ENCODE measurements at places on chromosomes 11 and 22.

GRCh38 chr11:97743205-97743742 lies 1277.5 kb upstream of the CNTN5 start:
- no peak for DNase-seq

- no peak for DNase-seq
Observed at GRCh38 chr11:129703846-129704245, 111.8 kb upstream of the TMEM45B start.

DNA sequence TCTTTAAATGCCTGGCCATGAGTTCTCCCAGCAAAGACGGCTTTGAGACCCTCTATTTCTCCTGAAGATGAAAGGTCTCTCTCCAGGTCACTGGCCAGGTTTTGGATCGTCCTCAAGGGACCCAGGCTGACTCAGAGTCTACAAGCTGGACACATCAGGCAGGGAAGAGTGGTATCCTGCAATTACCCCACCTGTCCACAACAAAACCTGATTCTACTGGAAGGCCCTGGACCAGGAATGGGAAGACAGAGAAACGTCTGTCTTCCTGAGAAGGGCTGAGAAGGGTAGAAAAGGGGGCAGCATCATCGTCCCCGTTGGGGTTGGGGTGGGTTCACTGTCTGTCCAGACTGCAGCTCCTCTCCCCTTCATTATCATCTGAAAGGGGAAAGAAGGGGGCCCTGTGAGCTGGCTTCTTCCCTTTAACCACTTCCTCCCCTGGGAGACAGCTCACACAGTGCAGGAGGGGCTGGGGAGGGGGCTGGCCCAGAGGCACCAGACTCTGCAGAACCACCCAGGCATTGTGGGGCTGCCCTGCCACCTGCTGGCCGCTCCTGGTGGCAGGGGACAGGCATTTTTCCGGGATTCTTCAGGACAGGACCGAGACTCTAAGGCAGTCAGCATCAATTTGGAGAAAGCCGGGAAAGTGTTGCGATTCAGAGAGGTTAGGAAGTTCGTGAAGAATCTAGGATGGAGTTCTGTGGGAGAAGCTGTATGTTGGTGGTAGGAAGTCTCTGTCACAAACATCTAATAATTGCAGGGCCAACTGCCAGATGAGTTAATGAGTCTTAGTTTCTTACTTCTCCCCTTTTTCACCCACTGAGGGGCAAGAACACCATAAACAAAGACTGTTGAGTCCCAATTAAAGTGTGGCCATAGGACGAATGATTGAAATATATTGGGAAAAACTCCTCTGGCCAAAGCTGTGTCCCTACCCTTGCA lies 57.6 kb downstream of the SYN3 start:
- DNase-seq = no peak

GRCh38 chr11:121540627-121541026 lies 87.9 kb upstream of the SORL1-AS1 start:
- no peak for DNase-seq

- DNase-seq = no peak
Observed at GRCh38 chr11:13114566-13115379, 105.7 kb downstream of the RASSF10 start.

- no peak for DNase-seq
Observed at GRCh38 chr22:48843640-48844039, 984.0 kb downstream of the BRD1 start.

DNA sequence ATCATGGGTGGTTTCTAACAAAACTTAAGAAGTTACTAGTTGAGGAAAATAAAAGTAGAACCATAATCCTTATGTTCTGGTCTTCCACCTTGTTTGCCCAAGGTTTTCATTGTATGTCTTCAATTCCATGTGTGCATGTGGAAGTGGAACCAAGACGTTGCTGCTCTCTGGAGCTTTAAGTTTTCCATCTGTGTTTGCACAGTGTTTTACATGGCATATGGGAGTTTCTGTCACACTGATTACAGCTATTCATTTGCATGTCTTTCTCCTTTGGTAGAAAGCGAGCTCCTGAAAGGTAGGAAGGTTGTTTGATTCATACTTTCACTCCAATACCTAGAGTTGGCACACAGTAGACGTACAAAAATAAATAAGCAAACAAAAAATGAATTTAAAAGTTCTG lies 112.6 kb upstream of the LUZP2 start:
- no peak for DNase-seq

GRCh38 chr22:48856308-48856615 lies 971.4 kb downstream of the BRD1 start:
- no peak for DNase-seq

- no peak for DNase-seq
Observed at GRCh38 chr22:39907047-39907446, 6.2 kb downstream of the GRAP2 start.

GRCh38 chr11:57556041-57556440 lies 11.4 kb downstream of the UBE2L6 start:
- DNase-seq = no peak

DNA sequence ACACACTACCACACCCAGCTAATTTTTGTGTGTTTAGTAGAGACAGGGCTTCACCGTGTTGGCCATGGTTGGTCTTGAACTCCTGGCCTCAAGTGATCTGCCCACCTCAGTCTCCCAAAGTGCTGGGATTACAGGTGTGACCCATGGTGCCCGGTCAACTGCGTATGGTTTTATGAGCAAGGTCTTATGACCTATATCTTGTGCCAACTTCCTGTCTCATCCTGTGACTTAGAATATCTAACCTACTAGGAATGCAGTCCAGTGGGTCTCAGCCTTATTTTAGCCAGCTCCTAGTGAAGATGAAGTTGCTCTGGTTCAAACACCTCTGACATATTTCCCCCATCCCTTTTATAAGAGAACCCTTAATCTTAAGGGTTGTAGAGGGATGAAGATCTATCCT lies 66.1 kb upstream of the OR5AN1 start:
- DNase-seq = no peak

GRCh38 chr11:47564933-47565339 lies 463 bp upstream of the PTPMT1 start:
- no peak for DNase-seq

- DNase-seq = no peak
Observed at GRCh38 chr22:29718949-29719898, 579 bp upstream of the CABP7 start.

- DNase-seq = no peak
Observed at GRCh38 chr11:36825251-36825650, 227.2 kb upstream of the RAG2 start.

- no peak for DNase-seq
Observed at GRCh38 chr11:14942745-14943144, 29.4 kb downstream of the CALCA start.

GRCh38 chr11:33909150-33909549 lies 17.3 kb upstream of the LMO2 start:
- no peak for DNase-seq

- DNase-seq = no peak
Observed at GRCh38 chr11:11746449-11746848, 95.3 kb upstream of the USP47 start.

DNA sequence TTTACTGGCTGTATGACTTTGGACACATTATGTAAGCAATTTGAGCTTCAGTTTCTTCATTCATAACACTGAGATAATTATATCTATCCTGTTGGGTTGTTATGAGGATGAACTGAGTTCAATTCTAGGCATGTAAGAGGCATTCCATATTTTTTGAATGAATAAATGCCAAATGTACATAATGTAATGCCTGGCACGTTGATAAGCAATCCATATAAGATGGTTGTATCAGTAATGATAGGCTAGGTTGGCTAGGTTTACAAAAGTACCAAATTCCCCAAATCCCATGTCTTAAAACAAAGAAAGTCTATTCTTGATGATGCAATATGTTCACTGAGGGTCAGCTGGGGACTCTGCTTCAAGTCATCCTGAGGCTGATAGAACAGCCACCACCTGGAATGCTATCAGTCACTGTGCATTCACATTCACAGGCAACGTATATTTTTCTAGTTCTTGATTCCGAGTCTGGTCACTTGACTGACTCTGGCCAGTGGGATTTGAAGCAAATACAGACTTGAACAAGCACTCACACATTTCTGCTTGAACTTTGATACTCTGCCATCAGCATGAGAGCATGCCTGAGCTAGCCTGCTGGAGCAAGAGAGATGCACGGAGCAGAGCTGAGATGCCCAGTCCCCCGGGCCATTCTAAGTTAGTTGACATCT lies 104.0 kb upstream of the TIMP3 start:
- no peak for DNase-seq

DNA sequence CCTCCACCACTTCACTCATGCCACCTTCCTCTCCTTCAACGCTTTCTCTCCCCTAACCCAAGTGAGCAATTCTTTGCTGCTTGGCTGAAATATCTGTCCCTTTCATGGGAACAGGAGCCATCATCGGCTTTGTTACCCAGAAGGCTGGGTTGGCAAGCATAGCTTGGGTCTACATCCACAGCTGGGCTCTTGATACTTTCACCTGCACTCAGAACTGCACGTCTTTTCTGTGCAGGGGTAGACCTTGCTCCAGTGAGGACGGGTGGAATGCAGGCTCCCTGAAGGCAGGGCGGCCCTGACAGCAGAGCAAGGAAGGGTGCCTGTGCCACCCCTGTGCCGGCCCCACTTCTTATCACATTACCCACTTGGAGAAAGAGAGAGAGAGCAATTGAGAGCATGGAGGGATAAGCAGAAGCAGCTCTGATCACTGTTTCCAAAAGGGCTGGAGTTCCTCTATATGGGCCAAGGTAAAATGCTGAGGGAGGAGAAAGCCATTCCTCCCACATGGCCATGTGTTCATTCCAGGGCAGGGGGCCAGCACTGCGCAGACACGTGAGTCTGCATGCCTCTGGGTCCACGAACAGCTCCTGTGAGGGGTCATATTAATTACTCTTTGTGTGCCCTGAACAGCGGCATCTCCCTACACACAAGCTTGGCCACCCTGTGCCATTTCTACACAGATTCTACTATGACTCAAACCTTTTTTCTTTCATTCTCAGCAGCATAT lies 181.8 kb downstream of the BUD13 start:
- DNase-seq = no peak

DNA sequence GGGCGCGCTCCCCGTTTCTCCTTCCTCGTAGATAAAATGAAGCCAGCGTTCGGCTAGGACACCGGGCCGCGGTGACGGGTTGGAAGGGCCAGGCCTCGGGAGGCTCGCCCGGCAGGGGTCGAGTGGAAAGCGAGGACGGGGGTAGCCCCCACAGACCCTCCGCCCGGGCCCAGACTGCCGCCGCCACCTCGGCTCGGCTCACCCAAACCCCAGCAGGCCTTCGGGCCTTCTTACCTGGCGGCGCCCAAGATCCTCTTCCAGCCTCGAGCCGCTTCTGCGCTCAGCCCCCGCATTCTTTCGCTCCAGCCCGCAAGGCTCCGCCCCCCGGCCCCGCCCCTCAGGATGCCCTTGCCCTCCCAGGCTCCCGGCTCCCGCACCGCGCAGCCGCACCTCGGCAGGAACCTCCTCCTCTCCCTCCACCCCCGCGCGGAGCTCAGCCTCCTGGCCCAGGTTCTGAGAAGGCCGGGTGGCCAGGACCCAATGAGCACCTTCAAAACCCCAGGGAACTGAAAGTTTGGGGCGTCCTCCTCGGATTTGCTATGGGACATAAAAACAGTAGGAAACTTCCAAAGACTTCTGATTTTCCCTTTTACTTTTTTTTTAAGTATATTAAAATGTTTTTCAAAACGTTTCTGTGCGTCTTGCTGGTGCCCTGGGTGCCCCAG lies at the start of gene CD59:
Gene CD59 (minus strand): TSS at position 276 of the 665 bp plus-strand sequence. CDS start 13,978 bp downstream, outside the sequence.
- peak; percentile 65 for DNase-seq

GRCh38 chr11:12404436-12404835 lies 27.1 kb downstream of the PARVA start:
- no peak for DNase-seq

DNA sequence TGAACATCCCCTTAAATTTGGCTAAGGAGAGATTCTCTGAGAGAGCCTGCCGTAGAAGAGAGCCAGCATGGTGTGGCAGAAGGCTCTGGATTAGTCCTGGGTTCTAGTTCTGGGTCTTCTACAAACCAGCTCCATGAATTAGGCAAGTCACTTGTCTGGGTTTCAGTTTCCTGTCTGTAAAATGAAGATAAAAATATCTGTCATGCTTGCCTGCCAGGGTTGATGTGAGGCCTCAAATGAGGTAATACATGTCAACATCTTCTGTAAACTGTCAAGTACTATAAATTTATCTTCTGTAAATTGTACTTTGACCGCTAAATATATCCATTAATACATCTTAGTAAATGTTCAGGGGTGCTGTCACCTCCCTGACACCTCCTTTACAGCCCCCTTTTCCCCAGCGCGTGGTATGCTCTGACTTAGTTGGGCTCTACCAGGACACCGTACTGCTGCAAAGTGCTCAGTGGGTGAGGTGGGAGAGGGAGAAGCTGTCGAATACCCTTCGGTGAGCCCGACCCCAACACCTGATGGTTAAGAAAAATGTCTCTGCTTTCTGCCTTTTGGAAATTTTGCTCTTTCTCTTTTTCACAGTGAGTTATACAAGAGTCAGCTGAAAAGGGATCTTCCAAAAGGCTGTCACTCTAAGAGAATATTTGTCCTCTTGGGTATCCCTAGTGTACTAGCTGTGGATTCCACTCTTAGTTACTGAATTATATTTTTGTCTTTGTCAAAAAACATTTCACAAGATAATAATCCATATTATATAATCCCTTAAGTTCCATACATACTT lies 15.0 kb downstream of the RBX1 start:
- no peak for DNase-seq
